ENCODE measurements at places on chromosomes 5 and 9. TPM values are rescaled to one million over a fixed set of nuclear protein-coding genes. Genes with fewer than 3 reads are reported as not detected.
A peak's percentile ranks its signal among the peaks of the same experiment; 100 is the strongest.

PALM2AKAP2 gene
- total RNA-seq, result 1.7 TPM

IGFBPL1 gene
- total RNA-seq, result 2.2 TPM

SLU7 gene
- total RNA-seq, result 72.4 TPM

ESM1 gene
- total RNA-seq, result not detected

PNPLA7 gene
- 8.2 TPM for total RNA-seq

LHX6 gene
- 4.7 TPM for total RNA-seq

CXXC5 gene
- total RNA-seq, result 16.7 TPM

CCL21 gene
- total RNA-seq, result 214 TPM

RLN2 gene
- not detected for total RNA-seq

PGM5 gene
- total RNA-seq, result 628 TPM

SPATA6L gene
- 3.3 TPM for total RNA-seq

SLC34A1 gene
- not detected for total RNA-seq

INSL6 gene
- not detected for total RNA-seq

RLN1 gene
- not detected for total RNA-seq

GLRA1 gene
- not detected for total RNA-seq

TSSK1B gene
- not detected for total RNA-seq

FBXL7 gene
- 21.2 TPM for total RNA-seq

PCDHGA5 gene
- 8.3 TPM for total RNA-seq

POLK gene
- total RNA-seq, result 48.5 TPM

FOXD4L5 gene
- not detected for total RNA-seq

ACOT12 gene
- total RNA-seq, result not detected

FYB1 gene
- 8.6 TPM for total RNA-seq

PLGRKT gene
- total RNA-seq, result 25.0 TPM

CDH9 gene
- total RNA-seq, result not detected

- DNase-seq, result peak; percentile 38
Measured at GRCh38 chr5:178546675-178547033, 43.5 kb downstream of the COL23A1 start.

GRCh38 chr5:10863763-10864383 is 102.8 kb upstream of the DAP start:
- DNase-seq, result no peak

- DNase-seq, result peak; percentile 97
Measured at GRCh38 chr9:113593682-113594281, 130.3 kb downstream of the RGS3 start.

DNA sequence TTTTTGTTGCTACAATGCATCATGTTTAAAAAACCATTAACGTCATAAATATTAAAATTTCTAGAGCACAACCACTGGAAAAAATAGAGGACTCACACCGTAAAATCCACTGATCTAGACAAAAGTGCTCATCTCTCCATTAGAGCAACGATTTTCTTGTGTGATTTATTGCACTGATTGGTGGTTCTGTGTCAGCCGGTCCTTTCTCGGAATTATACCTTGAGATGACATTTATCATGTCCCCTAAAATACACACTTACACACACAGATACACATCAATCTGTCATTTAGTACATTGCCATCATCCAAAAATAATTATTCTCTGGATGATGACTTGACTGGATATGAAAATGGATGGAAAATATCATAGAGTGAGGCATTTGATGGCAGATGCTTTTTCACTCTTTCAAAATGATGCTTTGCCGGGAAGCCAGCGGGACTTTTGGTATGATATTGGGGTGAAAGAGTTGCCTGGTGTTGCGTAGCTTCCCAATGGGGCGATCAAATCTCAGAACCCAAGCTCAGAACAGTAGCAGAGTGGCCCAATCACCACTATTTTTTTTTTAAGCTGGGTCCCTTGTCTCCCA is 226.6 kb downstream of the GAS1 start:
- DNase-seq, result no peak

DNA sequence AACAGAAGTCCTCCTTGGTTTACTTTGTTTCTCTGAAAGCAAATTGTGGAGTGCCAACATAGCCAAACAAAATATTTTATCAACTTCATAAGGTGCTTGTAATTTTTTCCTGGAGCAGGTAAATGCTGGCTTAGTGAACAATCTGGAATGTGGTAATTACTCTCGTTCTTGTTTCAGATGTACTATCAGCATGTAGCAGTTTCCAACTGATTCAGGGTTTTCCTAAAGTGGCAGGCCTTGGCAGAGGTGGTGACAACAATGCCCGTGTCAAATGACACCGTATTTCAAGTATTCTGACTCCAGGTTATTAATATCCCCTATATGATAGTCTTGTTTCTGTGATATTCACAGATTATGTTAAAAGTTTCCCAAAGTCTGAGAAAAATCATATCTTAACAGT is 1.2 kb downstream of the C9orf72 start:
- DNase-seq, result no peak

DNA sequence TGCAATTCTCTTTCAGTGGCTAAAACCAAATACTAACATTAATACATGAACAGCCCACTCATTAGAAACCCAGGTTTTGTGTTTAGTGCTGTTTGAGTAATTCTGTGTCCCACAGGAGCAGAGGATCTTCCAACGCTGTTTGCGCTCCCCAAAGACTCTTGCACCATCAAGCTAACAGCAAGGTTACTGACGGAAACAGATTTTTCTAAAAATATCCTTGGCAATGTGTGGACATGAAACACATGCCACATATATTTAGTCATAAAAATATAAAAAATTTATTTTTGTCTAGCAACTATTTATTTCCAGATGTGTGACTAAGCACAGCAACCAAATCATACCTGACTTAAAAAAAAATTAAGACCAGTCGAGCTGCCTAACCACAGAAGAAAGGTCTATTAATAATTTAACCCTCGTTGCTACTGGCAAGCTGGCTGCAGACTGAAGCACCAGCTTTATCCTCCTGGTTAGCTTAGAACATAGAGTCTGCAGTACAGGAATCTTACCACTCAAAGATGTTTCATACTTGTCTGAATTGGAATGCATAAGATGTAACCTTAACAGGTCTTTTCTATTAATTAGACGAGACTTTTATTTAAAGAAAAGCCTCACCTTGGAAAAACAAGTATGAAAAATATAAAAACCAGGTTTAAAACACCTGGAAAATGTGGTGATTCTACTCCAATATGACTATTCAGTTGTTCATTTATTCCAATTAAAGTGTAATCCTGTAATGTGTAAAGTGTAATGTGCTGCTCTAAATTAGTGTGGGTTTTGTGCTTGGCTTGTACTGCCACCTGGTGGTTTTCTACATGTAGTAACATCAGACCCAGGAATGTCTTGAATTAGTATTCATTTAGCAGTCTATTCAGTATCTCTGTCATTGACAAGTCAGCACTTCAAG is 272.5 kb downstream of the EPB41L4A start:
- peak; percentile 78 for DNase-seq

- DNase-seq, result no peak
Measured at GRCh38 chr9:90894986-90895687, 93.5 kb downstream of the SYK start.

DNA sequence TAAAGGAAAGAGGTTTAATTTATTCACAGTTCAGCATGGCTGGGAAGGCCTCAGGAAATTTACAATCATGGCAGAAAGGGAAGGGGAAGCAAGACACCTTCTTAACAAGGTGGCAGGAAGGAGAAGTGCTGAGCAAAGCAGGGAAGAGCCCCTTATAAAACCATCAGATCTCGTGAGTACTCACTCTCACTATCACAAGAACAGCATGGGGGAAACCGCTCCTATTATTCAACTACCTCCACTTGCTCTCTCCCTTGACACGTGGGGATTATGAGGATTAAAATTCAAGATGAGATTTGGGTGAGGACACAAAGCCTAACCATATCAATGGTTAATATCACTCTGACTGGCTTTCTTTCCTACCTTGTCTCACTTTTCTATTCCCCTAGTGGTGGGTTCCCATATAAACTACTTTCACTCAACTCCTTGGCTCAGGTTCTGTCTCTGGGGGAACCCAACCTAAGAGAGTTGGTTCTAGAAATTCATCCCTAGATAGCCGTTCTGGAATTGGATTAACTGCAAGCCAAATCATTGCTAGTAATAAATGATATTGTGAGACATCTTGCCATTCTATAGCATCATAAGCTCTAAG is 749.8 kb upstream of the GRAMD2B start:
- no peak for DNase-seq

- peak; percentile 86 for DNase-seq
Measured at GRCh38 chr9:1231998-1232919, 182.1 kb downstream of the DMRT2 start.

DNA sequence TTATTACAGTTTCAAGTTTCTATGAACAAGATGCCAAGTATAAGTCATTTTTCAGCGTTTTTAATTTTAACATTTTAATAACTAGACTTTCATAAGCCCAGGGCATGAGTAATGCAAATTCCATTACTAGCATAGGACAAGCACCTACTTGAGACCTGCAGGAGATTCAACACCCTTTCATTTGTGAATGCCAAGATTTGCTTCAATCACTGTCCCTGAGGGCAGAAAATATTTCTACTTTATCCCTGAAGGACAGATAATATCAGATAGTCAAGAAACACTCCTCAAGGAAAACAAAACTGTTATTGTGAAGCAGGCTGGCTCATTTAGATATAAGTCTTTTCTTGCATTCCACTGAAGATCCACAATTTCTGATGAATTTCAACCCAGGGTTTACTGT is 27.7 kb upstream of the ZNF622 start:
- no peak for DNase-seq

DNA sequence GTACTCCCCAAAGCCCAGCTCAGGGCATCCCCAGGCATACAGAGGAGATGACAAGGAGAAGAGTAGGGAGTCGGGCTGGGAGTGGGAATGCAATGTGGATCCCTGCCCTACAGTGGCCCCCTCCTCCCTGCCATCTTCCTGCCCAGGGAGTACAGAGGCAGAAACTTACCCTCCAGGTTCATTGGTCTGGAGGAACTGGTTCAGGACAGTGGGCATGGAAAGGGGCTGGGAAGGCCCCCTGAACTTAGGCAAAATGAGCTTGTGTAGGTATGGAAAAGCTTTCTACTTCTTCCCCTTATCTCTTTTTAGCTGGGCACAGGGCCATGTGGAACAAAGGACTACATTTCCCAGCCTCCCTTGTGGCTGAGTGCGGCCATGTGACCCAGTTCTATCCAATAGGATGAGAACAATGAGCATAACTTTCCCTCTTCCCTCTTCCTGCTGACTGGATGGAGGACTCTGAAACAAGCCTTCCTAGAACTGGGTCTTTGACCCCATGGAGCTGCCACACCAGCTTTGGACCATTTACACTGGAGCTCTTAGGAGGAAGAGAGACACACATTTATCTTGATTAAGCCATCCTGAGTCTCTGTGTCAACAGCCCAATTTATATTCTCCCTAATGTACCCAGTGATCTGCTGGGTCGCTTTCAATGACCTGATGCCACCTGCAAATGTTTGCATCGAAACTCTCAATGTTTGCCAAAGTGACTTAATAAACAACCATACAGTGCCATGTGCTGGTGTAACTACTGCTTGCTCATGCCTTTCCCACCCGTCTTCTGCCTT is 25.0 kb upstream of the HMCN2 start:
- DNase-seq, result peak; percentile 82

- no peak for DNase-seq
Measured at GRCh38 chr5:66529182-66529581, 67.0 kb upstream of the MAST4 start.

GRCh38 chr5:140498591-140498990 is 48.9 kb upstream of the EIF4EBP3 start:
- no peak for DNase-seq

GRCh38 chr9:137320555-137321384 is 18.7 kb upstream of the NRARP start:
- DNase-seq, result peak; percentile 59

DNA sequence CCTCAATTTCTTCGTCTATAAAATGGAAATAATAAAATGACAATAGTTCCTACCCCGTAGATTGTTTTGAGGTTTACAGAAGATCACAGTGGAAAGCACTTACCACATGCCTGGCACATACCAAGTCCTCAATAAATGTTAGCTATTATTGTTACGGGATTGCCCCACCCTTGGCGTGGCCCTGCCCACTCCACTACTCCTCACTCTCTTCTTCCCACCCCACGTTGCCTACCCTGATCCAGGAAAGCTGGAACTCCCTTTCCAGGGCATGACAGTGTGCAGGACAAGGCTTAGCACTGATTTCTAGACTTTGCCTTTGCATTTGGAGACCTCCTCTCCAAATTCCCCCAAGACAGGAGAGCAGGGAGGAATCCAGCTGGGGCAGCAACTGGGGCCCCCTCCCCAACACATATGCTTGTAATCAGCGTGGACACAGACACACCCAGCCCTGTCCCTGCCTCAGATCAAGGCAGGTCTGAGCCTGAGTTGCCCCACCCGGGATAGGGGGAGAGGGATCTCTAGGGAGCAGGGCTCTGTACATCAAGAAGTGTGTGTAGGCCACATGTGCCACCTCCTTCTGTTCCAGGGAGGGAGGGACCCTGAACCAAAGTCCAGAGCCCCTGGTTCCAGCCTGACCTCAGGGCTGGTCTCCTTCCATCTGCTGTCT is 6.7 kb downstream of the SLC4A9 start:
- DNase-seq, result peak; percentile 41

- DNase-seq, result peak; percentile 69
Measured at GRCh38 chr5:149240354-149240998, 31.2 kb upstream of the AFAP1L1 start.

DNA sequence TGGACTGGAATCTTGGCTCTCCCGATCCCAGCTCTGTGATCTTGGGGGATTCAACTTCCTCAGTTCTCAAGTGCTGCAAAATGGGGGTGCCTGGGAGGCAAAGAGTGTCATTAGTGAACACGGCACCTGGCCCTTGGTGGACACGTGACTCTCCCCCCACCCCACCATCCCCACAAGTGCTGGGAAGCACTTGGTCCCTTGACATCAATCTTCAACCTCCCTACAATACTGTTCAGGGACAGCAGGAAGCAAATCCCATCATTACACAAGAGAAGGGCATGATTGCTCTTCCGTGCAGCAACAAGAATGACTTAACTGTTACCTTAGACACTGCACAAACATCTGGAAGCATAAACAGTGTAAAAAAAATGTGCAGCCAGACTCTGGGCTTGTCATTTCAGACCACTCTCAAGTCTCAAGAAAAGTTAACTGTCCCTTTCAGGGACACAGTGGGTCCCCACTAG is 61.4 kb downstream of the PSMB7 start:
- peak; percentile 50 for DNase-seq

GRCh38 chr9:130626249-130626996 is 38.0 kb upstream of the PRDM12 start:
- DNase-seq, result no peak

GRCh38 chr9:3517377-3518048 is 8.3 kb downstream of the RFX3 start:
- DNase-seq, result no peak

- no peak for DNase-seq
Measured at GRCh38 chr5:97021416-97021815, 85.5 kb downstream of the LNPEP start.

- peak; percentile 85 for DNase-seq
Measured at GRCh38 chr9:76297721-76298239, 96.4 kb downstream of the RFK start.

- DNase-seq, result no peak
Measured at GRCh38 chr9:18253950-18254349, 220.0 kb upstream of the ADAMTSL1 start.

- no peak for DNase-seq
Measured at GRCh38 chr5:71836559-71837112, 117.6 kb downstream of the CARTPT start.

GRCh38 chr9:129894120-129894823 is 59.0 kb downstream of the USP20 start:
- no peak for DNase-seq
